ENCODE measurements at places on chromosomes 5 and 9.

GRCh38 chr5:19498852-19499251 is 489.1 kb downstream of the CDH18 start:
- DNase-seq, result no peak

- no peak for DNase-seq
These were observed 56.9 kb downstream of the AHRR start for GRCh38 chr5:378301-378891.

- DNase-seq, result no peak
These were observed 139.3 kb upstream of the SHB start for GRCh38 chr9:38208206-38208901.

DNA sequence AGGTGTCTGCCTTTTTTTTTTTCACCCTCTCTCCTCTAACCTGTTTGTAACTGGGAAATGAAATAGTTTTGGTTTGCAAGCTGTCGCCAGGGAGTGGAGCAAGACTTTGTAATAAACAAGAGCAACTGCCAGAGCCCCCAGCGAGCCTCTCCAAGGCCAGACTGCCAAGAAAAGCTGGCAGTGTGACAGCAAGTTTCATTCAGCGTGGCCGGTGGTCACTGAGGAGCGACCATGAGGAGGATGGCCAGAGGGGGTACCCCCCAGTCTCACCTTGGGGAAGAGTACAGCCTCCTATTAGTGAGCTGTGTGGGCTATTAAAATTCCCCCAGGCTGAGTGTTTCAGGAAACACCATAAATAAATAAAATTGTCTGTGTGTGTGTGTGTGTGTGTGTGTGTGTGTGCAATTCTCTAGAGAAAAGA is 49.9 kb downstream of the ZFAND5 start:
- DNase-seq, result peak; percentile 80

- DNase-seq, result no peak
These were observed 130.7 kb downstream of the TRIM32 start for GRCh38 chr9:116817762-116818161.

DNA sequence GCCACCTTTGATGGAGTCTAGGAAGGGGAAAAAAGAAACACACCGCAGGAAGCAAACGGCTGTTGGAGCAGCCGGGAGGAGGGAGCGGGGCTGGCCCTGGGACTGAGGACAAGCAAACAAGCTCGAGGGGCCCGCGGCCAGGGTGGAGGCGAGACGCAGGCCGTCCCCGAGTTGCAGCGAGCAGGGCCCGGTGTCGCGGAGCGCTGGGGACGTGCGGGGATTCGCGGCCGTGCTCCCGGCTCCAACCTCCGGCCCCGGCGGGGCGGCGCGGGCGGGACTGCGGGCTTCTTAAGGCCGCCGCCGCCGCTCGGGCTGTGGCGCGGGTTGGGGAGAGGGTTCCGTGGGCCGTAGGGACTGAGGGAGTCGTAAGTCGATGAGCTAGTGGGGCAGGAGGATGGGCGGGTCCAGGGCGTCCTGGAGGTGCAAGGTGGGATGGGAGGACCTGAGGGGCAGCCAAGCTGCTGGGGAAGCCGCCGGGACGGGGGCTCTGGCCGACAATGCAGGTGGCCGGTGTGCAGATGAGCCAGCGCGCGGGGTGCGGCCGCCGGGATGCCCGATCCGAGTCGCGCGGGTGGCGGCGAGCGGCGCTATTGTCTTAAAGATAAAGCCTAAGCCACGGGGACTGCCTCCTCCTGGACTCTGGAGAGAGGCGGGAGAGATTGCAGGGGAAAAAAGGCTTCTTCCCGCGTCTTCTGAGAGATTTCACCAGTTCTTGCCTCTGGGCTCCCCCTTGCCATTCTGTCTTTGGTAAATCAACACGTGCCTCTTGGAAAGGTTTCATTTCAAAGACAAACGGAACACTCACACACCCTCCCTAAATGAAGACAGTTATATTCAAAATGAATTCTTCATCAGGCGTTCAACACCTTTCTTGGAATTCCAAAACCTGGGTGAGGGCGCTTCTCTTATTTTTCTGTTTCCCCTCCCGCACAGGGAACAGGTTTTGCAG is 1.6 kb upstream of the HAPLN1 start:
- peak; percentile 75 for DNase-seq

GRCh38 chr5:74517700-74518099 is 122.8 kb downstream of the ENC1 start:
- peak; percentile 49 for DNase-seq

DNA sequence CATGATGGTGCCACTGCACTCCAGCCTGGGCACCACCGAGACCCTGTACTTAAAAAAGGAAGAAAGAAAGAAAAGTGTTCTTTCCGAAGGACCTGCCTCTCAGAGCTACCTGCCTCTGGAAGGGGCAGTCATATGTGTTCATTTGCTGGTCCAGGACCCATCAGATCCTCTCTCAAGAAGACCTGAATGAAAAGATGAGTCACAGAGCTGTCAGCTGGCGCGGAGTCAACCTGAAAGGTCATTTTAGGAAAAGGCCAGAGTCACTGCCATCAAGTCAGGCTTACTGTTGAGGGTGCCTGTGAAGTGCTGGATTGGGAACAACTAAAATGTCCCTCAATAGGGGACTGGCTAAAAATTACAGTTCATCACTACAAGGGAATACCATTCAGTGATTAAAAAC is 14.9 kb upstream of the HRH2 start:
- no peak for DNase-seq

DNA sequence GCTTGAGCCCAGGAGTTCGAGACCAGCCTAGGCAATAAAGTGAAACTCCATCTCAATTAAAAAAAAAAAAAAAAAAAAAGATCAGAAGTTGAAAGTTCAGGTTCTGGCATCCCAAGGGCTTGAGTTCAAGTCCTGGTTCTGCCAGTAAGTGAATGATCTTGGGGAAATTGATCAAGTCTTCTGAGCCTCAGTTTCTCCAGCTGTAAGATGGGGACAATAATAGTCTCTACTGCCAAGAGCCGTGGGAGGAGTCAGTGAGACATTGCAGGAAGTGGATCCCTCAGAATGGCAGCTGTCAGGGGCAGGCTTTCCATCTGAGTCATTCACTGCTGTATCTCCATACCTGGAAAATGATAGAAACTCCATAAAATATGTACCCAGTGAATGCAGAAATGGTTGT is 37.8 kb upstream of the FUBP3 start:
- no peak for DNase-seq

- no peak for DNase-seq
These were observed 60.5 kb upstream of the HAND1 start for GRCh38 chr5:154538492-154538891.

DNA sequence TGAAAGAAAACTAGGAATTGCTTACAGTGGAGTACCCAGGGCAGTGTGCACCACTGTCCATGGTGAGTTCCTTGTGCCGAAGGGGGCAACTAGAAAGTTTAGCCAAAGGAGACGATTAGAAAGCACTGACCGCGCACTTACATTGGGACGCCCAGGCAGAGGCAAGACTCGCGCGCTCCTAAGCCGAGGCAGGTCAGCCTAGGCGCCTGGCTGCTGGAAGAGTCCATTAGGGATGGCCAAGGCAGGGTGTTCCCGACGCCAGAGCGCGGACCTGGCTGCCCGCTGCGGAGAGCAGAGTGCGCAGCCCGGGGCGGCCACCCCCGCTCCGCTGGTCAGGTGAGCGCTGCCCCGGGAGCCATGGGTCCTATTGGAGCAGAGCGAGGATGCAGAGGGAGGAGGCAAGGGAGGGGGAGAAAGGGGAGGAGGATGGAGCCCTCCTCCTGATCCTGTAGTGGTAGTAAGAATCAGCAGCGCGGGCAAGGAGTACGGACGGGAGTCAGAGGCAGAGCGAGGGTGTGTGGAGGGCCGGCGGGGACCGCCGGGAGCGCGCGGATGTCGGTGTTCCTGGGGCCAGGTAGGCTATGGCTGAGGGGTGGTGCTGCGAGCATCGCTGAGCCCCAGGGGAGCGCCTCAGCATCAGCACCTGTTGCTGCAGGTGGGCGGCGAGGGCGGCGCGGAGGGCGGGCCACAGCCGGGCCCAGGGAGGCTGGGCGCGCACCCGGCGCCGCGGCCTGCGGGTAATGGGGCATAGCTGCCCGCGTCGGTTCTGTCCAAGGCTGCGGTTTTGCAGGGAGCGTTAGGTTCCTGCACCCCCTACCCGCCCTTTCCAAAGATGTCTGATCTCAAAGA is at the start of gene ADGRV1:
Gene ADGRV1, plus strand, starts transcription at position 454 of the 849 bp plus-strand sequence. Its CDS starts 99 bp downstream, at position 553.
- DNase-seq, result peak; percentile 23

GRCh38 chr5:33690374-33691135 is 201.2 kb downstream of the ADAMTS12 start:
- peak; percentile 95 for DNase-seq

DNA sequence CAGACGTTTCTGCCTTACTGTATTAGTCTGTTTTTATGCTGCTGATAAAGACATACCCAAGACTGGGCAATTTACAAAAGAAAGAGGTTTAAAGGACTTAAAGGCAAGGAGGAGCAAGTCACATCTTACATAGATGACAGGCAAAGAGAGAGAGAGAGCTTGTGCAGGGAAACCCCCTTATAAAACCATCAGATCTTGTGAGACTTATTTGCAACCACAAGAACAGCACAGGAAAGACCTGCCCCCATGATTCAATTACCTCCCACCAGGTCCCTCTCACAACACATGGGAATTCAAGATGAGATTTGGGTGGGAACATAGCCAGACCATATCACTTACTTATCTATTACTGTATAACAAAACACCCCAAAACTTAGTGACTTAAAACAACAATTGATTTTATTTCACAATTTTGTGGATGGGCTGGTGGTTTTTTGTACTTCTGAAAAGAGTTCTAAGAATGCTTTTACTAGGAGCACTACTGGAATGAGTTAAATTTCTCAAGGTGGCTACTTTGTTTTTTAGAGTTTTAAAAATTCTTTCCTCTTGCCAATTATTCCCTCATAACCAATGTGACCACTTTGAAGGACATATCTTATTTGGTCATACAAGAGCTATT is 10.3 kb downstream of the RUSC2 start:
- DNase-seq, result no peak

- no peak for DNase-seq
These were observed 58.8 kb downstream of the SH3PXD2B start for GRCh38 chr5:172395483-172395882.

GRCh38 chr9:296411-296810 is 81.7 kb downstream of the DOCK8 start:
- DNase-seq, result no peak

GRCh38 chr9:132135456-132135855 is 26.4 kb upstream of the NTNG2 start:
- DNase-seq, result no peak

GRCh38 chr5:116935561-116936162 is 361.0 kb upstream of the SEMA6A start:
- no peak for DNase-seq

GRCh38 chr9:38007016-38007415 is 62.0 kb downstream of the SHB start:
- DNase-seq, result no peak

DNA sequence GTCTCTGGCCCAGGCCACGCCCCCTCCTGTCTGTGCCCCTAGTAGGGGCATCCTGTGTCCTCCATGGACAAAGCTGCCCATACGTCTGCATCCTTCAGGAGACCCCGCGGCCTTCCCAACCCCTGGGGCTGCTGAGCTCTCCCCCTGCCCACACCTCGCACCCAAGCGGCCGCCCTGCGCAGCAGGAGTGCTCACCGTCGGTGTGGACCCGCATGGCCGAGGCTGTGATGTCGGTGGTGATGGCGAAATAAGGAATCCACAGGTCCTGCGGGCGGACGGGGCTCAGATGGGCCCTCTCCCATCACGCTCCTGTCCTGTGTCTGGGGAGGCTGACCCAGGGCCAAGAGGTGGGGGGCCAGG is 4.8 kb upstream of the NSMF start:
- no peak for DNase-seq

GRCh38 chr5:34886392-34887119 is 28.7 kb downstream of the RAD1 start:
- no peak for DNase-seq

DNA sequence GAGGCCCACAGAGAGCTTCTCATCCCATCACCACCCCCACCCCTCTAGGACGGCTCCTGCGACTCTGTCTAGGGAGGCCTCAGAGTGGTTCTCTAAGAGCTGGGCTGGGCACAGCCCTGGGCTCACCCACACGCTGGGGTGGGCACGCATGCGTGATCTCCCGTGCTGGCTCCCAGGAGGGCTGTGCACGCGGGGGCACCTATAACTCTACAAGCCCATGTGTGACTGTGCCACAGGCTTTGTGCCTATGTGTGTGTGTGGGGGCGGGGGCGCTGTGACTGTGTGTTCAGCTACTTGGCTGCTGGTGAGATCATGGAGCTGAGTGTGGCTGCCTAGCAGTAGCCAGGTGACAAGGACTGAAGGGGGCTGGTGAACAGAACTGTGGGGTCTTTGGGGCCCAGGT is 32.2 kb downstream of the NDUFA8 start:
- no peak for DNase-seq

- peak; percentile 51 for DNase-seq
These were observed 567 bp upstream of the SPIN1 start for GRCh38 chr9:88387552-88388202.

DNA sequence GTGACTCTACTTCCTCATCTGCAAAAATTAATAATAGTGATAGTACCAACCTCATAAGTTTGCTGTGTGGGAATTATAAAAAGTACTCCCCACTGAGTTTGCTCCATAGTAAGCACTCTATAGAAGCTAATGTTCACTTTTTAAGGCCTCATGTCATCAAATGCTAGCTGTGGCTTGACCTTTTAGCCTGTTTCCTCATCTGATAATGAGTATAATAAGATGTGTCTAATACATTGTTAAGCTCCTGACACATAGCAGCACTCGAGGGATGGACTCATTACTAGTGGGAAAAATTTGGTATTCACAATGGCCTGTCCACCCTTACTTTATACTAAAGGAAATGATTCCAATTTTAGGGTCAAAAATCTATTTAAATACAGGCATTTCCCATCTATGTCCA is 26.1 kb upstream of the CAST start:
- no peak for DNase-seq

- peak; percentile 51 for DNase-seq
These were observed 52.4 kb downstream of the NIPBL start for GRCh38 chr5:36928947-36929346.

DNA sequence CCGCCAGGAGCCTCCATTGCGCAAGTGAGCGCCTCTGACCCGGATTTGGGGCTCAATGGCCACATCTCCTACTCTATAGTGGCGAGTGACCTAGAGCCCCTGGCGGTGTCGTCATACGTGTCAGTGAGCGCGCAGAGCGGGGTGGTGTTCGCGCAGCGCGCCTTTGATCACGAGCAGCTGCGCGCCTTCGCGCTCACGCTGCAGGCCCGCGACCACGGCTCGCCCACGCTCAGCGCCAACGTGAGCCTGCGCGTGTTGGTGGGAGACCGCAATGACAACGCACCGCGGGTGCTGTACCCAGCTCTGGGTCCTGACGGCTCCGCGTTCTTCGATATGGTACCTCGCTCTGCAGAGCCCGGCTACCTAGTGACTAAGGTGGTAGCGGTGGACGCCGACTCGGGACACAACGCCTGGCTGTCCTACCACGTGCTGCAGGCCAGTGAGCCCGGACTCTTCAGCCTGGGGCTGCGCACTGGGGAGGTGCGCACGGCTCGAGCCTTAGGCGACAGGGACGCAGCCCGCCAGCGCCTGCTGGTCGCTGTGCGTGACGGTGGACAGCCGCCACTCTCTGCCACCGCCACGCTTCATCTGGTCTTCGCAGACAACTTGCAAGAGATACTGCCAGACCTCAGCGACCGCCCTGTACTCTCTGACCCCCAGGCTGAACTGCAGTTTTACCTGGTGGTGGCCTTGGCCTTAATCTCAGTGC is 1.9 kb downstream of the PCDHGB6 start:
- no peak for DNase-seq
